ENCODE measurements at places on chromosomes 4 and X.

DNA sequence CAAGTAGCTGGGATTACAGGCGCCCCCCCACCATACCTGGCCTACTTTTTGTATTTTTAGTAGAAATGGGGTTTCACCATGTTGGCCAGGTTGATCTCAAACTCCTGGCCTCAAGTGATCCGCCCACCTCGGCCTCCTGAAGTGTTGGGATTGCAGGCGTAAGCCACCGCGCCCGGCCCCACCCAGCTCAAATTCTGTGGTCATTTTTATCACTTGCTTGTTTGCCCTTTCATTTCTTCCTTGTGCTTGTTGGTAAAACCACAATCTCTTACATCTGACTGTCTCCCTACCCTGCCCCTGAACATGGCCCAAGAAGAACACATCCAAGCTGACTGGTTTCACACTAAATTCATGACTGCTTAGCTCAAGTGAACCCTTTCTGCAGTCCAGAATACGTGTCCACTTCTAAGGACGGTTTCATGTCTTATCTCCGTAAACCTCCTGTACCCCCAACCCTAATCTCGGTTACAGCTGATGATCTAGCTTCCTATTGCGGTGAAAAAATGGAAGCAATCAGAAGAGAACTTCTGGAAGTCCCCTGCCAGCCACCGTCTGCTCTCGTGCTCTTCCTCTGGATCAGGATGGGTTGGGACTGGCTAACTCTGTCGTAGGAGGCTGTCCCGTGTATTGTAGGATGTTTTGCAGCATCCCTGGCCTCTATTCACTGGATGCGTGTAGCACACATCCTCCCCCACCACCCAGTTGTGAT is 5.4 kb upstream of the RS1 start:
- no peak for DNase-seq

- no peak for DNase-seq
Measured at GRCh38 chr4:4383085-4383484, 3.8 kb upstream of the NSG1 start.

GRCh38 chrX:20672476-20672875 is 405.8 kb upstream of the RPS6KA3 start:
- DNase-seq, result no peak

DNA sequence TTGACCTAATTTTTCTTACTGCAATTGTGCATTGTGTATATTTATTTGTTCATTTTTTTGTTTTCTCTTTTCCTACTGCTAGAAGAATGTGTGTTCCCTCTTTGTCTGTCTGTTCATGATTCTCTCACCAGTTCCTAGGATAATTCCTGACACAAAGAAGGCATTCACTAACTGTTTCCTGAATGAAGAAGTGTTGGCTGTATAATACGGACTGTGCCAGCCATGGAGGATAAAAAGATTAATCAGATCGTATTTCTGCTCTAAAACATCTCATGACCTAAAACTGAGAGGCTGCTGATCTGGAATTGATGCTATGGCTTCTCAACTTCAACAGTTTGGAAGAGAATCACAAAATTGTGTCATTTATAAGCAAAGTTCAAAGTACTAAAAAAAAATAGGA is 563.1 kb upstream of the FRG1 start:
- no peak for DNase-seq

- peak; percentile 42 for DNase-seq
Measured at GRCh38 chr4:53103481-53103880, 241.4 kb downstream of the RASL11B start.

DNA sequence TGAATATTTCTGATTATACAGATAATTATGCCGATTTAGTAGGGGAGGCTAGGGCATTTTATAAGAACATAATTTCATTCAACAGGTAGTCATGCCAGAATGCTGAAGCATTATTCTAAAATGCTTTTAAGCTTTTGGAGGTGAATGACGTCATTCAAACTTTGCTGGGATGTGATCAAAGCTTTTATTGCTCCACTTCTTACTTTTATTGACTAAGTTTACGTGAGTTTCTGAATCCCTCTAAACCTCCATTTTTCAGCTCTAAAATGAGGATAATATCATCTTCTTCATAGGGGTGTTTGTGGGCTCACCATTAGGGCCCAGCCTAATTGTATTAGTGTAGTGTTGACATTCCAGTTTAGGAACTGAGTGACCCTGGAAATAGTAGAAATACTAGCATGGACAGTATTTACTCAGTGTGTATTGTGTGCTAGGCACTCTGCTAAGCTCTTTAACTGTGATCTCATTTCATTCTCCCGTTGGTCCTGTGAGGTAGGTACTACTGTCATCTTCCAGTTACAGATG is 3.0 kb downstream of the WWC2 start:
- DNase-seq, result no peak

GRCh38 chr4:107492566-107492965 is 227.5 kb downstream of the PAPSS1 start:
- DNase-seq, result no peak
